ENCODE measurements at places on chromosomes 3 and 15.

DNA sequence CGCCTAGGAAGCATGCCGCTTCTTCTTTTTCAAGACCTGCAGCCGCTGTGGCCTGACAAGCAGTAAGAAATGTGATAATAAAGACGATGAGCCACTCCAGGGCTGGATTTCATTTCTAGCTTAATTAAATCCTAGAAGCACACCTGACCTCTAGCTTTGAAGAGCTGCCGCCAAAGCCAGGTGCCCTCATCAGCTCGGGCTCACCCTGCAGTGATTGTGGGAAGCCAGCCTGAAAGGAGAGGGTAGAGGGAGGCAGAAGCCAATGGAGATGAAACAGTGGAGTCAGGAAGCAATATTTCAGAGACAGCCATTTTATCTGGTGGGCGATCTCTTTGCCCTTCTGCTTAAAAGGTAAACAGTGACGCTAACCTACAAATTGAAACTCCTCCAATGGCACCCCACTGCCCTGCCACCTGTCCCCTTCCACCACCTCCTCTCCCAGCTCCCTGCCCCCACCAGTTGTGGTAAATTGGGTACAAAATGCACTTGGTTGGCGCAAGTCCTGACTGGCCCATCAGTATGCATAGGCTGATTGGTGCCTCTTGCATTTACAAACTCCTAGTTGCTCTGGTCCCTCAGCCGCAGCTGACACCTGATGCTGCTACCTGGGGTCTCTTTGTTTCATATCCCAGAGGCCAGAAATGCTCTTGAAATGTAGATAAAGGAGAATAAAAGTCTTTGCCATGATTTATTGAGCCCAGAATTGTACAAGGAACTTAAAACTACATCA, 385.3 kb downstream of the PDCD6IP start:
- no peak for DNase-seq

DNA sequence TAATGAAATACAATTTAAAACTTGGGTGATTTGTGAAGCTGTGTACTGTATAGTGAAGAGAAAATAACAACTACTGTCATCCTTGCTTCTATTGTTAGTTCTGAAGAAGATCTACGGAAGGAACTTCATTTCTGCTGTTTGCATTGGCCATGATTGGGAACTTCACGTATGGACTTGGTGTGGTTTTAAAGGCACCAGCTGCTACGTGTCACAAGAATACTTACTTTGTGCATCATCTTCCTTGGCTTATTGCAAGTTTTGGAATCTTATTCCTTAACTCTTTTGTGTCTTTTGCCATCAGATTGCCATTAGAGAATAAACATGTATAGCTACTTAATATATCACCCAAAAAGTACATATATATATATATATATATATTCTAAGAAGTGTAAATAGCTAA, 75.0 kb upstream of the VEPH1 start:
- no peak for DNase-seq

DNA sequence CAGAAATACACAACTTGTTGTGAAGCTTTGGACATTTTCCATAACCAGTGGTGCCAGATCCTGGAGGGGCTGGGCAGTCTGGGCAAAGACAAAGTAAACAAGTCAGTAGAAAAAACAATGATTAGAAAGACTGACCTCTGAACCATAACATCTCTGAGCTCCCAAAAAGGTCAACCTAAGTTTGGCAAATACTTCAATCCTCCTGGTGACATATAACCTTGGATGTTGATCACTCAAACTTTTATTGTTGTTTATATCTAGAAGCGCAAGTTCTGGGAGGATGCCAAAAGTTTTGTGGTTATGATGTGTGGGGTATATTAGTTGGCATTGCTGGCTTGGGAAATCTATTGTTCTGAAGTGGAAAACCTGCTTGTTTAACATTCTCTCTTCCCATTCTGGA, 257.7 kb downstream of the DIPK2A start:
- no peak for DNase-seq

- DNase-seq = no peak
Measured at GRCh38 chr15:37819191-37819590, 115.2 kb upstream of the TMCO5A start.

GRCh38 chr3:50913260-50913659, 238.5 kb downstream of the DOCK3 start:
- DNase-seq = no peak

GRCh38 chr3:172309741-172310427, 138.4 kb downstream of the GHSR start:
- DNase-seq = no peak

- no peak for DNase-seq
Measured at GRCh38 chr3:168141405-168141998, 45.8 kb upstream of the GOLIM4 start.

DNA sequence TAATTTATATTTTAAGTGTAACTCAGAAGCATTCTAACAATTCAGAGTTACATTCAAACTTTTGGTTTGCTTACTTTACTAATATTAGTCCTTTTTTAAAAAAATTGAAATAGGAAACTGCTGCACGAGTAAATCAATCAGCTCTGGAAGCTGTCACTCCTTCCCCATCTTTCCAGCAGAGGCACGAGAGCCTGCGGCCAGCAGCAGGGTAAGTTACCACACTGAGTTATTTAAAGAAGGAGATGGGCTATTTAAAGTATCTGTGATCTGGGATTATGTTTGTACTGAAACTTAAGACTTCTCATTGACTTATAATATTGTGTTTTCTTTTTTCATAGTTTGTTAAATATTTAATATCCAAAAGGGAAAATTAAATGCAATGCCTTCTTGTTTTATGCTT, 29.3 kb downstream of the APPL1 start:
- no peak for DNase-seq

GRCh38 chr3:131564812-131565211, 62.0 kb upstream of the MRPL3 start:
- DNase-seq = no peak

GRCh38 chr3:53671961-53672299, 174.3 kb downstream of the CHDH start:
- DNase-seq = no peak

DNA sequence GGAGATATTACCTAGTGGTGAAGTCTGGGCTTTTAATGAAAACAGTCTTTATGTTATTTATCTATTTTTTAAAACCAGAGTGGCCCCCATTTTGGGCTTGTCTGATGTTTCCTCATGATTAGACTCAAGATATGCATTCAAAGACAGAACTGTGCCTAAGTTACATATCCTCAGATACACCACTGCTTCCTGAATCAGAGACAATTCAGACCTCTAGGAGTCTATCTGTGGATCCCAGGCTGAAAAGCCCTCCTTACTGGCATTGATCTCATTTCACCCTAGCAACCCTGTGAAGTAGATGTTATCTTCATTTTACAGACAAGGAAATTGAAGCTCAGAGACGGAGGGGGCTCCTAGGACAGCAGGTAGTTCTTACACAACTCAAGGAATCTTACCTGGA, 16.8 kb upstream of the TGM5 start:
- no peak for DNase-seq

GRCh38 chr3:21393683-21394311, 357.2 kb downstream of the ZNF385D start:
- no peak for DNase-seq

- DNase-seq = no peak
Measured at GRCh38 chr3:36729204-36730056, 34.9 kb downstream of the DCLK3 start.

- DNase-seq = no peak
Measured at GRCh38 chr3:129021140-129021551, 20.0 kb downstream of the EFCC1 start.

GRCh38 chr3:159170436-159171003, 368.7 kb downstream of the MFSD1 start:
- DNase-seq = no peak

DNA sequence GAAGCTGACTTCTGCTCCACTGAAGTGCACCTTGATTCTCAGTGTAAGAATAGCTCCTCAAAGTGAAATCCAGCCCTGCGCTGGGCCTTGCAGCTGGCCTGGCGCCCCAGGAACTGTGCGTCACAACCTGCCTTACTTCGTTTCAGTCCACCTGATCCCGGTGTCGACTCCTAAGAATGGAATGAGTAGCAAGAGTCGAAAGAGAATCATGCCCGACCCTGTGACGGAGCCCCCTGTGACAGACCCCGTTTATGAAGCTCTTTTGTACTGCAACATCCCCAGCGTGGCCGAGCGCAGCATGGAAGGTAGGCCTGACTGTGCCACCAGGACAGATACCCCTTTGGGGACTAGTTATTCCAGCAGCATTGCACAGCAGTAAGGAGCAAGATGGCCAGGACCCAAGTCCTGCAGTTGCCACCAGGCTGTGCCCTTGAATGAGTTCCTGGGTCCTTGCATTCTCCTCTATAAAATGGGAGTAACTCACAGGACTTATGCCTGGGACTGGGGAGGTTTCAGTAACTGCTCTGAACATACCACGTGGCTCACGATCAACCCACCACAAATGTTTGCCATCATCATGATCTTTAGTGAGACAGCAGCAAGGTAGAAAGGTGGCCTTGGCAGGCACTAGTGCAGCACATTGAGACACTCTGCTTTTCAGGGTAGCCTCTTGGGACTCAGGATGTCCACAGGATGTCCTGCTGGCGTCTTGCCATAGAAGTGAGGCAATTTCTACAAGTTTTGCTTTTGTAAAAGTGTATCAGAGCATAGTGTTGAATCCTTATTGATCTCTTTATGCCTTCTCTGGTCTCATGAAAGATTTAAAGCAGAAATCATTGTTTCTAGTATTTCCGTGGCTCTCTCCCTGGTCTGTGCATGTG, 46.8 kb downstream of the PXYLP1 start:
- DNase-seq = no peak

DNA sequence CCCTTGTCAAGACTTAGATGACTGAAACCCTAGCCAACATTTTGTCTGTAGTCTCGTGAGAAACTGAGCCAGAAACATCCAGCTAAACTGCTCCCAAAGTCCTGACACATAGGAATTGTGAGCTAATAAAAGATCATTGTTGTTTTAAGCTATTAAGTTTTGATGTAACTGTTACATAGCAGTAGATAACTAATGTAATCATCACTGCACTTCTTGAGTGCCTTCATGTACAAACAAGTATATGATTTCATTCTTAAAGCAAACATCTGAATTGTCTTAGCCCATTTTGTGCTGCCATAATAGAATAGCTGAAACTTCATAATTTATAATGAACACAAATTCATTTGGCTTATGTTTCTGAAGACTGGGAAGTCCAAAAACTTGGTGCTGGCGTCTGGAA, 87.3 kb downstream of the NSUN3 start:
- no peak for DNase-seq

DNA sequence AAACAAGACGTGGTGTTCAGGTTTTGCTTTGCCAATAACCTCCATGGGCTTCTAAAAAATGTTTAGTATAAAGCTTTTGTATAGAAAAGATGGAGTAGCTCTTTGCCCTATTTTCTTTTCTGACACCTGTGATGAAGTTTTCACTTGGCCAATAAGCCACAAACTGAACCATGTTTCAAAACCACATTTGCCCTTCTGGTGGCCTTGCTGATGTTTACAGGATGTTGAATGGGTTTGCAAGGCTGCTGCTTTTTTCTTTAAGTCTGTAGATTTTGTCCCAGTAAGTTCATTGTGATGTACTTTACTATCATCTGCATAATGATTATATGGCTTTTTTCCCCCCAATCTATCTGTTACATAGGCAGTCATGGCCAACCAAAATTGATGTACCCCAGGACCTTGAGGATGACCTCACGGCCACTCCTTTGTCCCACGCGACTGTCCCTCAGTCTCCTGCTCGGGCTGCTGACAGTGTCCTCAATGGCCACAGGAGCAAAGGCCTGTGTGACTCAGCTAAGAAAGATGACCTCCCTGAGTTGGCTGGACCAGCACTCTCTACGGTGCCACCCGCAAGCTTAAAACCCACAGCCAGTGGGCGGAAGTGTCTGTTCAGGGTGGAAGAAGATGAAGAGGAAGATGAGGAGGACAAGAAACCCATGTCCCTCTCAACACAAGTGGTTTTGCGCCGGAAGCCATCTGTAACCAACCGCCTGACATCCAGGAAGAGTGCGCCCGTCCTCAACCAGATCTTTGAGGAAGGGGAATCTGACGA, 60.8 kb downstream of the SNRK start:
- DNase-seq = no peak

DNA sequence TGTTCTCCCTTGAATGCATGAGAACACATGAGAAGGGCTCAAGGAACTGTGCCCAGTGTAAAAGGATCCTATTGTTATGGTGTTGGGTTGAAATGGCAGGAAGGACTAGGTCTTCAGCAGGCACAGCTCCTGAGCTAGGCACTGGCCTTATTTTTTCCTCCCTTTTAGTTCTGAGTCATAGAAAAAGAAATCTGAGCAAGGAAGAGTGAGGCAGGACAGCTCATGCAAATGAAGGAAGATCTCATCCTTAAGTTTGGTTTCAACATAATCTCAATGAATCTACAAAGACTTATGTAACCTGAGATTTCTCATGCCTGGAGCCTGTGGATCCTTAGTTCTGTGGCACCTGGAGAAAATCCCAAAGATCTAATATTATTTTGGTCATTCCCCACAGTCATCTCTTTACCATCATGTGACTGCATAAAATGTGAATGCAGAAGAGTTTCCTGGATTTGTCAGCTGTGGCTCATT, 188.6 kb upstream of the TBL1XR1 start:
- DNase-seq = no peak

DNA sequence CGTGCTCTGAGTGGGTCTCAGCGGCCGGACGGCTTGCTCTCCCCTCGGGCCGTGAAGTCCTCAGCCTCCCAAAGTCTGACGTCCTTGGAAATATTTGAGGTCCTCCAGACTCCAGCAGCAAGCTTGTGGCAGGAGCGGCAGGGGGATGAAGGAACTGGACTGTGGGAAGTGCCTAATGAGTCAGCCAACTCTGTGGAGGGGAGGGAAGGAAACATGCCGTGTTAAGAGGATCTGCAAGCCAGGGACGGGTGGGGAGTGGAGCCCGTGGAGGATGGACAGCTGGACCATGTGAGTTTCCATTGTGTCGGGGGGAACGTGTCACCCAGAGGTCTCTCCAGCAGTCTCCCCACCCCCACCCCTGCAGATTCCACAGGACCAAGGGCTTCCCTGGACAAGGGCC, 39.4 kb upstream of the IDH2 start:
- DNase-seq = no peak

DNA sequence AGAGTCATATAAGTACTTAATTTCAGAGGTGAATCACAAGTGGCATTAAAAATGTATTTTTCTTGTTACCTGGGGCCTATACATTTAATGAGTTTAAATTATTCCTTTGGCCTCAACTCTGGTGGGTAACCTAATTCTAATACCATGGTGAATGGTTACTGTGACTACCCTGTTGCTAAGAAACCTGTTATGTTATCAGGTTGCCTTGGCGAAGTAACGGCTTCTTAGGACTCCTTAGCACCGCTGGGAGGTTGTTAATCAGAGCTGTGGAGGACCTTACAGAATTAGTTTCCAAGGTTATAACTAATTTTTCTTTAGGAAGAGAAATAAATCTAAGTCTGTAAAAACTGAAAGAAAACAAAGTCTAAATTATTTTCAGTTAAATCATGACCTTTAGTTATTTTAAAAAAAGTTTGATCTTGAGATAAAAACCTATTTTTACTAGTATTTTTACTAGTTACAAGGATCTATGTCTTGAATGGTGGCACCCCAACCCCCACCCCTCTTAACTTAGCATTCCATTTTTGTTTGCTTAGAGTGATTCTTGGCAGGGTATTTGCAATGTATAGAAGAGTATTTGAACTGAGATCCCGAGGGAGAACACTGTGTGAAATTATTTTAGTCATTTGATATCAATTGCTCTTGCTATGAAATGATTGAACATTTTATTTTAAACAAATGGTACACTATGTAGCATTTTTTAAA, 155.5 kb downstream of the FNDC3B start:
- peak; percentile 65 for DNase-seq

All from NCI-H774 (cell line).